Regular cardiac myocyte (primary cell): ENCODE measurements at places on chromosomes 11 and 22. TPM values are rescaled to one million over a fixed set of nuclear protein-coding genes. Genes with fewer than 3 reads are reported as not detected.

CASP4 gene
- 130 and 176 TPM in 2 replicates for total RNA-seq

SLC22A6 gene
- total RNA-seq: not detected in 2 replicates

CSF2RB gene
- 1.3 and 4.5 TPM in 2 replicates for total RNA-seq

ISX gene
- total RNA-seq: not detected in 2 replicates

OR6A2 gene
- 0.19 and 0.28 TPM in 2 replicates for total RNA-seq

SYCE3 gene
- total RNA-seq: not detected in 2 replicates

GNB1L gene
- total RNA-seq: 3.1 and 6.9 TPM in 2 replicates

OVCH2 gene
- not detected in 2 replicates for total RNA-seq

HIRA gene
- total RNA-seq: 13.5 and 21.3 TPM in 2 replicates

TMEM126B gene
- 62.5 and 65.7 TPM in 2 replicates for total RNA-seq

RFPL3 gene
- not detected in 2 replicates for total RNA-seq

EHF gene
- under 0.01 and 0.28 TPM in 2 replicates for total RNA-seq

KCNJ11 gene
- under 0.01 TPM in 1 of 2 replicates, not detected in the other for total RNA-seq

SLC37A2 gene
- total RNA-seq: 0.56 and 1.3 TPM in 2 replicates

FAT3 gene
- total RNA-seq: 5.0 and 7.3 TPM in 2 replicates

PLEKHA7 gene
- total RNA-seq: 0.28 and 0.58 TPM in 2 replicates

FREY1 gene
- total RNA-seq: 0.85 and 0.96 TPM in 2 replicates

SOX10 gene
- not detected in 2 replicates for total RNA-seq

KCNK4 gene
- not detected in 2 replicates for total RNA-seq

FGF3 gene
- not detected in 2 replicates for total RNA-seq

MAJIN gene
- not detected in 2 replicates for total RNA-seq

SHANK2 gene
- 5.0 and 6.5 TPM in 2 replicates for total RNA-seq

MFRP gene
- total RNA-seq: under 0.01 TPM in 1 of 2 replicates, not detected in the other

VWA5A gene
- total RNA-seq: 11.5 and 13.5 TPM in 2 replicates

GUCY1A2 gene
- total RNA-seq: 1.4 and 2.5 TPM in 2 replicates

NEFH gene
- total RNA-seq: under 0.01 and 1.7 TPM in 2 replicates

HEPACAM gene
- not detected in 2 replicates for total RNA-seq

HBB gene
- not detected in 2 replicates for total RNA-seq

LINC01488 gene
- under 0.01 TPM in 1 of 2 replicates, not detected in the other for total RNA-seq

SMIM35 gene
- not detected in 2 replicates for total RNA-seq

TRIM22 gene
- 68.2 and 177 TPM in 2 replicates for total RNA-seq

NXPE2 gene
- not detected in 2 replicates for total RNA-seq

PATE2 gene
- 0.38 TPM in 1 of 2 replicates, not detected in the other for total RNA-seq

OR52I2 gene
- not detected in 2 replicates for total RNA-seq

SYT13 gene
- total RNA-seq: under 0.01 and 0.38 TPM in 2 replicates

FIBIN gene
- 2.3 and 7.0 TPM in 2 replicates for total RNA-seq

MRGPRX4 gene
- total RNA-seq: not detected in 2 replicates

DDI1 gene
- not detected in 2 replicates for total RNA-seq

OR5P2 gene
- not detected in 2 replicates for total RNA-seq

KRTAP5-2 gene
- total RNA-seq: not detected in 2 replicates

GLB1L2 gene
- total RNA-seq: 0.19 and 0.28 TPM in 2 replicates

OR4A16 gene
- not detected in 2 replicates for total RNA-seq

TAF1D gene
- 164 and 316 TPM in 2 replicates for total RNA-seq

ZNF214 gene
- total RNA-seq: 3.1 and 3.9 TPM in 2 replicates

FGF4 gene
- not detected in 2 replicates for total RNA-seq

CEND1 gene
- 0.28 and 0.96 TPM in 2 replicates for total RNA-seq

EI24 gene
- total RNA-seq: 143 and 176 TPM in 2 replicates

TEX12 gene
- not detected in 2 replicates for total RNA-seq

DLAT gene
- 33.0 and 52.1 TPM in 2 replicates for total RNA-seq

SSTR3 gene
- total RNA-seq: not detected in 2 replicates

ARRB1 gene
- 13.0 and 13.6 TPM in 2 replicates for total RNA-seq

UPK3A gene
- not detected in 2 replicates for total RNA-seq

HSPB2 gene
- total RNA-seq: 0.28 and 0.77 TPM in 2 replicates

IGF2 gene
- under 0.01 and 1.7 TPM in 2 replicates for total RNA-seq

SLC29A2 gene
- 0.58 and 0.85 TPM in 2 replicates for total RNA-seq

GSTT2 gene
- 0.56 TPM in 1 of 2 replicates, not detected in the other for total RNA-seq
